C1 segment of cervical spinal cord (tissue), 14 donors: ENCODE measurements at places on chromosomes 4 and X.

DNA sequence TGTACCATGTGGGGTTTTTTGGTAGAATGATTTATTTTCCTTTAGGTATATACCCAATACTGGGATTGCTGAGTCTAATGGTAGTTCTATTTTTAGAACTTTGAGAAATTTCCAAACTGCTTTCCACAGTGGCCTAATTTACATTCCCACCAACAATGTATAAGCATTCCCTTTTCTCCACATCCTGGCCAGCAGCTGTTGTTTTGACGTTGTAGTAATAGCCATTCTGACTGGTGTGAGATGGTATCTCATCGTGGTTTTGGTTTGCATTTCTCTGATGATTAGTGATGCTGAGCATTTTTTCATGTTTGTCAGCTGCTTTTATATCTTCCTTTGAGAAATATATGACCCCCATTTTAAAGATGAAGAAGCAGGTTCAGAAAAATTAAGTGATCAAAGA, 153.7 kb downstream of the CBR4 start:
- DNase-seq: no peak

DNA sequence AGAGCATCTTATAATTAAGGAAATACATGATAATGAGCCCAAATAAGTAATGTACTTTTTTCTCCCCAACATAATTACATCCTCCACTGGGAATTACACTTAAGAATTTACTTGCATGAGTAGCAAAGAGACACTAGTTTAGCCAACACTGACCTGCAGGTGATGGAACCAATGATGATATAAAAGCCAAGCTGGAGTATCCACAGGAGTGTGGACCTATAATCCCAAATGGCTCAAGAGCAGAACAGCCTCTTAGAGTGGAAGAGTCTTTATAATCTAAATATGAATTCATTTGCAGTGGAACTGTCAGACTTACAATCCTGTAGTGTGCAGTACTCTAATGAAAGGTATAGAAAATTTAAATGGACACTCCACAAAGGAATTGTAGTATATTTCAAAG, 22.2 kb downstream of the WDR19 start:
- DNase-seq: no peak

GRCh38 chr4:48254381-48255071, 15.1 kb downstream of the TEC start:
- no peak for DNase-seq

DNA sequence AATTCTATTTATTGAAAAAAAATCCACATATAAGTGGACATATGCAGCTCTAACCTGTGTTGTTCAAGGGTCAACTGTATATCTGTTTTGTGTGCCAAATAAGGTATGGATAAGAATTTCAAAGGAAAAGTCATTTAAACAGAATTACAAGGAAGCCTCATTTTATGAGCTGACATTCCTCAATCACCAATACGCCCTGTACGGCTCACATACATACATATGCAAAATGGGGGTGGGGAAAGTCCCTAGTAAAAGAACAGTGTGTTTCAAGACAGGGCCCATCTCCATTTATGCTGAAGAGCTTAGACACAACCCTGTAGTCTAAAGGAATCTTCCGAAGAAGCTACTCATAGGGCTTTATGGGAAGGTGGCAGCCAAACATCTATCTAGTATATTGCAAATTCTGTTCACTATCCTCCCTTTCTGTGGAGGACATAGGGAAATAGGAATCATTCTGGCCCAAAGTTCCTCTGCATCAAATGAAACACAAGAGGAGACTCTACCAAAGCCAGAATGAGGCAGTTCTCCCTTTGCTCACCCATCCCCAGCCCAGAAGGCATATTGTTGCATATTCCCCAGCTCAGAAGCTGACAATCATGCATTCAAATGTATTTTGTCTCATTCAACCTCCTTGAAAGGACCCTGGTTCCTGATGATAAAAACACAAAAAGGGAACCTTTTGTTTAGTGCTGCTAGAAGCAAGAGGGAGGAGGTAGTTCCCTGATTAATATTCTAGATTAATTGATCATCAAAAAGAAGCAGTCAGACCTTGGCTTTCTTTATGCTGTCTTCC, 13.7 kb upstream of the ZBTB33 start:
- no peak for DNase-seq

- no peak for DNase-seq
These were observed 51.7 kb downstream of the RPGR start for GRCh38 chrX:38275615-38276014.

DNA sequence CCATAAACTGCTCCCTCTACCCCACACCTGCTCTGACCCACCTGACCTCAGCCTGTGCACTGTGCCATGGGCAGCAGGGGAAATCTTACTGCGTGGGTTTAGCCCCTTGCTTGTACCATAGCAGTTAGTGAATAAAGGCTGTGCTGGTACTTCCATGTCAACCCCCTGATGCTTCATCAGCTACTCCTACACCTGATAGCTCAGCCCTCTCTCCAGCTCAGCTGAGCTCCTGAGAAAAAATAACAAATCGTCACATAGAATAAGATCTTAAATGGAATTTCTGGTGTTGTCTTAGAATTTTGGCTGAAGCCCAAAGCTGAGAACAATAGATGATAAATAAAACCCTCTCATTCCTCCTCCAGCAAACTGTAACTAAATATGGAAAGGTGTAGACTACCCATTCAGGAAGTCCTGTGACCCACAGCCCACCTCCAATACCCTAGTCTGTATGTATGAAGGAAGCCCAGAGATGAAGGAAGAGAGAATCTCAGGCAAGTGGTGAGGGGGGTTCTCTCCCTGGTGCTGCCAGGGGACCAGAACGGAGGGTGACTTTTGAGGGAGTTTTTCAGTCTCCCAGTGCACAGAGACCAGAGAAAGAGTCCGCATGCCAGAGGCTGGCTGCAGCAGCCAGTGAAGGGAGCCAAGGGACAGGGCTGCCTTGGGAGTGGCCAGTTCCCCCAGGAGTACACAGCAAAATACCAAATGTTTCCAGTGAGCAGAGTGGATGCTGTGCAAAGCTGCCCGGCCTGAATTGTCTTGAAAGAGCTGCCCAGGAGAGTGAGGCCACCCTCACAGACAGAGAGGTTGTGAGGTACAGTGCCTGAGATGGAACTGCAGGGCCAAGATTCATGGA, 227.3 kb downstream of the QDPR start:
- DNase-seq: no peak

GRCh38 chr4:7254736-7255487, 62.6 kb downstream of the SORCS2 start:
- DNase-seq: no peak

GRCh38 chr4:164926301-164926700, 49.3 kb downstream of the APELA start:
- DNase-seq: no peak

DNA sequence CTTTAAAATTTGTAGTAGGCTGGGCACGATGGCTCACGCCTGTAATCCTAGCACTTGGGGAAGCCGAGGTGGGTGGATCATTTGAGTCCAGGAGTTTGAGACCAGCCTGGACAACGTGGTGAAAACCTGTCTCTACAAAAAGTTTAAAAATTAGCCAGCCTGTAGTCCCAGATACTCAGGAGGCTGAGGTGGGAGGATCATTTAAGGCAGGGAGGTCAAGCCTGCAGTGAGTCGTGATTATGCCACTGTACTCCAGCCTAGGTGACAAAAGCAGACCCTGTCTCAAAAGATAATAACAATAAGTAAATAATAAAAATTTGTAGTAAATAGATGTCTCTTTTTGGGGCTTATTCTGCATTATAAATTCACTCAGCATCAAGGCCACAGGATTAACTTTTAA, 118.5 kb downstream of the IRF2 start:
- no peak for DNase-seq

GRCh38 chrX:22164770-22165388, 107.8 kb upstream of the CBLL2 start:
- DNase-seq: no peak

GRCh38 chr4:76987153-76987591, 37.6 kb downstream of the SEPTIN11 start:
- DNase-seq: no peak

DNA sequence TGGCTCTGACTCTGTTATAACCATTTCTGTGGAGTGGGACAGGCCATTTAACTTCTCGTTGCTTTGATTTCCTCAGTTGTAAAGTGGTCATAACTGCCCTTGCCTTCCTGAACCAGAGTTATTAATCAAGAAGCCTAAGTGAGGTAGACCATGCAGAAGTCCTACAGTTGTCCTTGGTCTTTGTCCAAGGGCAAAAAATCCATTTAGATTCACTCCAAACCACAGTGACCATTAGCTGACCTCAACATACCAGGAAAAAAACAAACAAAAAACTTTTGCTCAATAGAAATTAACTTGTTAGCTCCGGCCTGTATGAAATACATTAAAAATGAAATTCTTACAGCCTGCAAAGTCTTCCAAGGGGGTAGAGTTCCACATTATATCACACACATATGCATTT, 52.7 kb downstream of the TBC1D9 start:
- no peak for DNase-seq

GRCh38 chrX:15680401-15680800, 15.8 kb upstream of the CLTRN start:
- DNase-seq: no peak

DNA sequence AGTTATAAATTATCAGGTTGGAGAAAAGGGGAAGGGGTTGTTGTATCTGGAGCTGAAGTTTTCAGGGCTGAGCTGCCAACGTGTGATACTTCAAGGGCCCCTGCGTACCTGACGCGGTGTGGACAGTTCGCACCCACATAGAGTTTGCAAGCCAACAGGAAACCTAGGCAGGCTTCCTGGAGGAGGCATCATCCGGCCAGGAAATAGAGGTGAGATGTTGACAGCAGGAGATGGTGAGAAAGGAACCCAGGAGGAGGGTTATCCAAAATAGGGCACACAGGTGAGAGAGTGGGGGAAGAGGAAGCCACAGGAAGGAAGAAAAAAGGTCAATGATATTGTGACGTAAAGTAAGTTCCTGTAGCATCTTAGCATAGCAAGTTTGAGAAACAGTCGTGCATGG, 127.2 kb downstream of the DHRSX start:
- no peak for DNase-seq

- no peak for DNase-seq
These were observed 14.2 kb upstream of the C1QTNF7 start for GRCh38 chr4:15413623-15414019.

DNA sequence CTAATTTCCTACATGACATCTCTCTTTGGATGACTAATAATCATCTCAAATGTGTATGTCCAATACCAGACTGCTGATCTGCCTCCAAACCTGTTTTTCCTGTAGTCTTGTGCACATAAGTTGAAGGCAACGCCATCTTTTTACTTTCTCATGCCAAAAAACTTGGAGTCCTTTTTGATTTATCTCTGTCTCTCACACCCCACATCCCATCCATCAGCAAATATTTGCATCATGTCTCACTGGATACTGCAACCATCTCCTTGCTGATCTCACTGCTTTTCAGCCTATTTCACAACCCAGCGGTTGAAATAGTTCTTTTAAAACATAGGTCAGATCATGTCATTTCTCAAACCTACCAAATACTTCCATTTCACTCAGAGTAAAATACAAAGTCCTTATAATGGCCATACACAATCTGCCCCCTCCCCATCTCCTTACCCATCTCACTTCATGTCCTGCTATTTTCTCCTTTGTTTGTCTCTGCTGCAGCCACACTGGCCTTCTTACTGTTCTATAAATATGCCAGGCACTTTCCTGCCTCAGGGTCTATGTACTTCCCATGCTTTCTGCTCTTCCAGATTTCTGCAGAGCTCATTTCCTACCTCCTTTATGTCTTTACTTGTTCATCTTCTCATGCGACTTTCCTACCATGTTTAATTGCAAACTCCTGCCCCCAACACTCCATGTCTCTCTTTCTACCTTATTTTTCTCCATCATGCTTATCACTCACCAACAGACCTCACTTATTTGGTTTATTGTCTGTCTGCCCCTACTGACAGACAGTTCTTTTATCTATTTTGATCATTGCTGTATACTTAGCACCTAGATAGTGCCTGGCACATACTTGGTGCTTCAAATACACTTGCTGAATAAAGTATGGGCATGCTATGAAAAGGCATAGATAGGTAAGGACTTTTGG, 98.8 kb downstream of the ANXA3 start:
- no peak for DNase-seq

DNA sequence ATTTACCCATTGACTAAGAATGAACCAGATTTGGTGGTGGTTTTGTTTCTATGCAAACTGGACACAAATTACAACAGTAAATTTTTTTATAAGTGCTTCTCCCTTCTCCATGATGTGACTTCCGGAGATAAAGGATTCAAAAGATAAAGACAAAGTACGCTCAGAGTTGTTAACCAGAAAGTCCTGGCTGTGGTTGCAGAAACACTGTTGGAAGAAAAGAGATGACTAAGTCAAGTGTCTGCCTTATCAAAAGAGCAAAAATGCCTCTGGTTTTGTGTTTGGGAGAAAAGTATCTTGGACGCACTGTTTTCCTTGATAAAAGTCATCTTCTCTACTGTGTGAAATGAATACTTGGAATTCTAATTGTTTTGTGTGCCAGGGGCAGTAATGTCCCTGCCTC, 213.4 kb downstream of the GC start:
- DNase-seq: no peak

DNA sequence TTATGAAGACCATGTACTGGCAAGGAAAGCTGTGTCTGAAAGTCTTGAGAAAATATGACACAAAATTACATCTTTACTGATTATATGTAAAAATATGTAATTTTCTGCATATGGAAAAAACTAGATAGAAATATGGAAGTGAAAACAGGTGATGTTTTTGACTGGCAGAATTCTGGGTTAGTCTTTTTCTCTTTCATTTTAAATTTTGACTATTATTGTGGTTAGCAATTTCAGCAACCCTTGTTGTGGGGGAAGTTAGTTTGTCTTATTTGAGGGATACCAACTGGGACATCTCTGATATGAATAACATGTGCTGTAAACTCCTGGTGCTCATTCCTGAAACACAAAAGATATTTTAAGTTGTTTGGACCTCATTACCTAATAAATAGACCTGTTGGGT, 49.9 kb upstream of the CPEB2 start:
- DNase-seq: no peak

DNA sequence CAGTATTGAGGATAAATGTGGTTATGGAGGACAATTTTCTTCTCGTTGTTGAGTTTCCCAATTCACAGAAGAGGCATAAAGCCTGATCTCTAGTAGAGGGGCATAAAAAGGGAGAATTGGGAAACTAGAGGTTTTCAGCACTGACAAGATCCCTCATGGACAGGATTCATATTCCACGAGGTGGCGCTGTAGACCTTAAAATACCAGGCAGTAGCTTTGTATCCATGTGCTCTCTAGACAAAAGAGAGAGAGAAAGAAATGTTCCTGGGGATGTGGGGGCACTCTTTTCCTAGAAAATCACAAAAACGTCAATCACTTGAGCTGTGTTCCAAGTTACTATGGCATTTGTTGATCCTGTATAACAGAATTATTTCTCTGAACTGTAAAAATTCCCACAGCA, 128.3 kb downstream of the MAGEE1 start:
- no peak for DNase-seq

GRCh38 chr4:184417802-184418511, 56.4 kb downstream of the IRF2 start:
- peak; percentile 43 for DNase-seq
